Activated CD4-positive, alpha-beta T cell treated with anti-CD3 and anti-CD28 coated beads for 36 hours (primary cell): ENCODE measurements at places on chromosomes 2 and 18. TPM values are rescaled to one million over a fixed set of nuclear protein-coding genes. Genes with fewer than 3 reads are reported as not detected.

DNA sequence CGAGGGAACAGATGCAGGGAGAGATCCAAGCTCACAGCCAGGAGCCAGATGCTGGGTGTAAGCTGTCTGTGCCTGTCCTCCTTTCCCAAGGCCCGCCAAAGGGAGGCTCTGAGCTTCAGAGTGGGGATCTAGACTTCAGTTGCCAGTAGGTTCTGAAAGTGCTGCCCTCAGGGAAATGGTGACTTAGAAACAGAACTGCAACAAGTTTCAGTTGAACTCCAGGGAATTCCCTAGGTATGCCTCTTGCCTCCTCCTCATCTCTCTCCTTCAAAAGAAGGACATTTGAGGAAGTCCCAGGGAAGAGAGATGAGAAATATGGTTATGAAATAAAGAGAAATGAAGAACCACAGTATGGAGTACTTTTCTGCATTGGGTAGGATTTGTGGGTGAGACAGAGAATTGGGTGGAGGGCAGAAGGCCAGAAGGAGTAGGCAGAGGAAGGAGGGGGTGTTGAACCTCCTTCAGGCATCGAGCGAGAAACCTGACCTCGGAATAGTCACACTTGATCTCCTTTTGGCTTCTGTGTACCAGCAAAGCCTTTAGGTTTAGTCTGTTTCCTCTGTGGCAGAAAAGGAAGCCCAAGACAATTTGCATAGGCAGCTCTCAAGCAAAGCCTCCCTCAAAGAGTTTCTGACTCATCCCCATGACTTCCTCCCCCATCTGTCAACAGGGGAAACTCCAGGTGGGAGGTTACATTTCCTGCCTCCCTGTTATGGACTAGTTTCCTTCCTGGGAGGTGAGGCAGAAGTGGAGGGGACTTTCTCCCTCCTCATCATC is 45.7 kb downstream of the QPCT start:
- peak overlapping the region; percentile 75 for H3K27ac ChIP-seq
- H3K4me3 ChIP-seq: peak overlapping the region; percentile 30
- H3K27me3 ChIP-seq: peaks cover 5% of the 10 kb centered on the region
- DNase-seq: peak; percentile 77
- no peaks in the 10 kb centered on the region for H3K4me1 ChIP-seq

Gene GRP
- total RNA-seq: not detected

GRCh38 chr2:240055177-240055917 is 2.0 kb upstream of the OR6B3 start:
- H3K4me1 ChIP-seq: no peaks in the 10 kb centered on the region
- no peak for DNase-seq
- H3K27me3 ChIP-seq: peaks cover 32% of the 10 kb centered on the region

- no peaks in the 10 kb centered on the region for H3K36me3 ChIP-seq
- no peak overlapping the region for H3K27ac ChIP-seq
- no peak overlapping the region for H3K4me3 ChIP-seq
- DNase-seq: no peak
Measured at GRCh38 chr2:66813976-66814375, 379.1 kb downstream of the MEIS1 start.

DNA sequence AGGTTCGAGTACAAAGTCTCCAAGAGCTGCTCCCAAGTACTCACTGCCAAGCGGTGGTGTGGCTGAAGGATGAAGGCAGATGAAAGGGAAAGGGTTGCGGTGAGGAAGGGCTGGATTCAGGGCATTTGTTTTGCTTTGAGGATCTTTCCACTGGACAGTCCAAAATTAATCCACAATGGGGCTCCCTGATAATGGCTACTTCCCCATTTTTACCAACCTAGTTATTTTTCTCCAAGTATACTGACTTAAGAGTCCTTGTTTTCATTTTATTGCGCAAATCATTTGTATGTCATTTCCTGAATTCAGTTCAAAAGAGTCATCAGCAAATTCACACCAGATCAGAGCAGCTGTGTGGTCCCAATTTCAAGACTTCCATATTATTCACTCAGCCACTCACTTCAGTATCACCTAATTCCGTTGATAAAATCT is 464 bp upstream of the SESTD1 start:
- peak overlapping the region; percentile 44 for H3K27ac ChIP-seq
- H3K36me3 ChIP-seq: no peaks in the 10 kb centered on the region
- no peak for DNase-seq
- H3K27me3 ChIP-seq: peaks cover 20% of the 10 kb centered on the region

Gene SIX3
- total RNA-seq: not detected

DNA sequence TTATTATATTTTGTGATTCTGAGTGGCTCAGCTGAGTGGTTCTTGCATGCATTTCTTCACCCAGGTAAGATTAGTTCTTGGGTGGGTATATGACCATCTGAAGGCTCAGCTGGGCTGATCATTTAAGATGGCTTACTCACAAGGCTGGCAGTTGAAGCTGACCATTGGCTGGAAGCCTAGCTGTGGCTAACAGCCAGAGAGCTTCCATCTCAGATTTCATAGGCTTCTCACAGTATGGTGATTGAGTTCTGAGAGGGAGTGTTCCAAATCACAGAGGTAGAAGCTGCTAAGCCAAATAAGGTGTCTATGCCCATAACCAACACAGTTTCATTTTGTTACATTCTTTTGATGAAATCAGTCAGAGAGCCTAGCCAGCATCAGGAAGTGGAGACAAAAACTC is 117.4 kb upstream of the RPRM start:
- no peaks in the 10 kb centered on the region for H3K36me3 ChIP-seq
- no peak for DNase-seq
- H3K27me3 ChIP-seq: no peaks in the 10 kb centered on the region
- no peak overlapping the region for H3K4me3 ChIP-seq

DNA sequence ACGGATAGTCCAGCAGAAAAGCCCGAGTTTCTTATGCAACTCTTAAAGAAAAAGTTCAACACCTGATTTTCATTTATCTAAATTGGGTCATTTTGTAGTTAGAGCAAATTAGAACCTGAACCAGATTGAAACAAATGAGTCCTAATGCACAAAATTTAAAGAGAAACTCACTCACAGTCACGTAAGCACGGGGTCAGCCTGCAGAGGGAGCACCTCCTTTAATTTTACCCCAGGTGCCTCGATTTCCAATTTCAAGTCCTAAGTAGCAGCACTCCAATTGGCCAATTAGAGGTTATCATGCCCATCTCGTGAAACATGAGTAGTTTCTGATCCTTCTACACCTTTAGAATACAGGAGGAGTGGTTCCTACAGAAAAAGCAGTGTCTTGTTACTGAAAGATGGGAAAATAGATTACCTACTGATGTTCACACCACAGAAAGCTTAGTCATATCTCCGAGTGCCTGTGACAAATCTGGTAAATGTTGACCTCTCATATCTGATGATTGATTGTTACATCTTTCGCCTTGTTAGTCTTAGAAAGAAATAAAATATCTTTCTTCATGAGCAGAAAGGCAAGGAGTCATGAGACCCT is 1929.8 kb upstream of the LRRTM1 start:
- no peak overlapping the region for H3K27ac ChIP-seq
- H3K36me3 ChIP-seq: no peaks in the 10 kb centered on the region
- H3K27me3 ChIP-seq: no peaks in the 10 kb centered on the region
